ENCODE measurements at places on chromosomes 2 and 18. TPM values are rescaled to one million over a fixed set of nuclear protein-coding genes. Genes with fewer than 3 reads are reported as not detected.

CLASP1 gene
- 45.9 TPM for polyA plus RNA-seq

ADCYAP1 gene
- 0.34 TPM for polyA plus RNA-seq

ABCG8 gene
- polyA plus RNA-seq = 0.76 TPM

AKAIN1 gene
- polyA plus RNA-seq = not detected

ITGA6 gene
- 112 TPM for polyA plus RNA-seq

ICA1L gene
- 28.9 TPM for polyA plus RNA-seq
